ENCODE measurements at places on chromosomes 5 and 9.

- no peak for DNase-seq
These were observed 13.1 kb upstream of the CARD19 start for GRCh38 chr9:93082841-93083411.

GRCh38 chr5:59062986-59063683, 480.3 kb downstream of the RAB3C start:
- DNase-seq: no peak

DNA sequence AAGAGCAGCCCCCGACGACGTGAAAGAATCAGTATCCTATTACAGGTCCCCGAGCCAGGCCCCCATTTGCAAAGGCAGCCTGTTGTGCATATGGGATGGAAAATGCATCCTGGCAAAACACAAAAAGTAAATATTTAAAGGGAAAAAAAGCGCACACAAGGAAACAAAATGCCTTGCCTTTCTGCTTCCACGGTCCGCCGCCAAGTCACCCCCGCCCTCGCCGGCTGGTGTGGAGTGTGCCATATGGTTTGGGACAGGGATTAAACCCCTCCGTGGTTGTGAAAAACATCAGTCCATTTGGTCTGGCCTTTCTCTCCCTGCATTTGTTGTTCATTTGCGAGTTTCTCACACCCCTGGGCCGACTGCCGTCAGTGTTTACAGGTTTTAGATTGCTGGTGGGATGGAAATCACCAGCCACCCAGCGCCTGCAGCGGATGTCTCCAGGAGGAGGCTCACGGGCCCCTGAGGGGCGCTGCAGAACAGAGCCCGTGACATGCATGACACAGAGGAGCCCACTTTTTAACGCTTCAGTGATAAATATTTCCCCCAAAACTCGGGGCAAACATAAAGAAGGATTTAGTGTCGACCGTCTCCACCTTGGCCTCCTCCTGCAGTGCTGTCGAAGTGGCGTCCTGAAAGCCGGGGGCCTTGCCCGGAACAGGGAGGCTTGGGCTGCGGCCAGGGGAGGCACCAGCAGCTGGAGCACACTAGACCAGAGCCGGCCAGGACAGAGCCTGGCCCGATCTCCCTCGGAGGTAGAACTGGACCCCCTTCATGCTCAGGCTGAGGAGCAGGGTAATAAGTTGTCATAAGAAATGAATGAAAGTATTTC, 161.5 kb downstream of the HSD17B3 start:
- DNase-seq: no peak

DNA sequence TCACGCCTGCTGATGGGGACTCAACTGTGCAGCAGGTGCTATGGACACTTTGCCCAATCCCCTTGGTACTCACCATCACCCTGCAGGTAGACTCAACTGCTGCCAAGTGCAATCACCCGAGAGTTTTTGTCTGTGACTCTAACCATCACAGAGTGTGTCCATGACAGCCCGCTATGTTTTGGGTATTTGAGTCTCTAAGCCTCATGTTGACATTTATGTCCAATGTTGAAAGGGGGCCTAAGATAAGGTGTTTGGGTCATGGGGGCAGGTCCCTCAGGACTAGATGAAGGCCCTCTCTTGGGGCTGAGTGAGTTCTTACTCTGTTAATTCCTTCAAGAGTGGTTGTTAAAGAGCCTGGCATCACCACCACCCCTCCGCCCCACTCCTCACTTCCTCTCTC, 44.1 kb upstream of the GABRP start:
- no peak for DNase-seq

DNA sequence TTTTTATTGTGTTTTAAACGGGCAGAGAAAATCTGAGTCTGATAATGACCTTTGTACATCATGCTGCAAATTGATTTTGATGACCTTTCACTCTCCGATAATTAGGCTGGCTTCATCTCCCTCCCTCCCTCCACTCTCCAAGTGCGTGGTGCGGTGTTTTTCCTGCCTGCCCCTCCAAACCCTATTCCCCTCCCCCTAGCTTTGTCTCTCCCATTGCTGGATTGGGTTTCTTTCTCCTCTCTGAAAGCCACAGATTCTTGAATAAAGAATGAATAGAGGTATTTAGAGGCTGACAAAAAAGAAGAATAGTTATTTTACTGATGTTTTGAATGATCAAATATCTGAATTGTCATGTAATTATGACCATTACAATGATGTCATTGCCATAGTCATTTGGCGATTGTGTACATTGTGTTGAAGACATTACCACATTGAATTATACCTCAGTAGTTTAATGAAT, 571.1 kb upstream of the ZNF608 start:
- DNase-seq: no peak

GRCh38 chr9:137918331-137919094, 40.9 kb downstream of the CACNA1B start:
- no peak for DNase-seq

- DNase-seq: no peak
These were observed 5.9 kb upstream of the RHOBTB3 start for GRCh38 chr5:95725071-95725820.

GRCh38 chr9:37036776-37037502, 2.9 kb upstream of the PAX5 start:
- DNase-seq: peak; percentile 83

GRCh38 chr5:79759436-79759835, 69.8 kb downstream of the CMYA5 start:
- no peak for DNase-seq

DNA sequence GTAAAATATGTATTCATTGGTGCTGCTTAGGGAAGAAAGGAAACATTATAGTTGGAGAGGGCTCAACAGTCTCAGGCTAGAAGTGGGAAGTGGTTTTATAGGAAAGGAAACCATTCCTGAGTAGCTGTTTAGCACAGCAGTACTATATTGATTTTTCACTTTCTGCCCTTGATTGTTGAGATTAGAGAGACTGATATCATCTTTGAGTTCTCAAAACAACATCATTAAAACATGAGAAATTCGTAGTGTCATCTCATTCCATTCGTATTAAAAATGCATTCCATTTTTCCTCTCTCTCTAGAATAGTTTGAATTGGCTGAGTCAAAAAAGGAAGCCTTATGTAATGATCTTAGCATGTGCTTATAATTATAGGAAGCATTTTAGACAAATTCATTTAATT, 14.1 kb downstream of the POLR3G start:
- DNase-seq: no peak

All from NCI-H1092 treated with DMSO at 0.1 percent for 48 hours (cell line).